ENCODE measurements at places on chromosomes 1 and 21.

DNA sequence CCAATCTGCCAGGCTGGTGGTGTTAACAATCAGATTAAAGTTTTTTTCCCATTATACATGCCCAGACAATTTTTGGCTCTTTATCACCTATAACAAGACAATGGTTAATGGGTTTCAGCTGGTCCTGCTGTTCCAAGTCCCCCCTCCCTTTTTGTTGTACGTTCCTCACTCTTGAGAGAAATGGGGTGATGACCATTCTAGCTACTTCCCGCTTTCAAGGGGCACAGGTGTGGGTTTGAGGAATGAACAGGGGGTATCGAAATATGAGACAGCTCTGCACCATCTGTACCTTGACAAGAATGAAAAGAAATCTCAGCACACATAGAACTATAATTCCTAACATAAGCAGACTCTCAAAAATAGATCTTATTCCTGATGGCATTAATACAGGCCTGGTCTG lies 326.8 kb downstream of the PTPRU start:
- no peak for DNase-seq

DNA sequence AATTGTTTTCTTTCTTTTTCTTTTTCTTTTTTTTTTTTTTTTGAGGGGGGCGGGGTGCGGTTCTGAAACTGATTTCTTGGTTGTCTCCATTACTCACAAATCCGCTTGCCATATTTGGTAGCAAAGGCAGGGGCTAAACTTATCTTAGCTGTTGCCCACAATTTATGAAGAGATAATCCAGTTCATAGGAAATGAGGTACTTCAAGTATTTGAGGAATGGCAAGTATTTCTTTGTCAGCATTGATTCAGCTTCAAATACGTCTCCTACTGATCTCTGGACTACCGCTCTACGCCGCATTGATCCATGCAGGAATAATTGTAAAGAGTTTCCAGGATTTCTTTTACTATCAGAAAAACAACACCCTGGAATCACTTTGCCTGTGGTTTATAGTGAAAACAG lies 289.2 kb upstream of the DPYD start:
- DNase-seq, result no peak

DNA sequence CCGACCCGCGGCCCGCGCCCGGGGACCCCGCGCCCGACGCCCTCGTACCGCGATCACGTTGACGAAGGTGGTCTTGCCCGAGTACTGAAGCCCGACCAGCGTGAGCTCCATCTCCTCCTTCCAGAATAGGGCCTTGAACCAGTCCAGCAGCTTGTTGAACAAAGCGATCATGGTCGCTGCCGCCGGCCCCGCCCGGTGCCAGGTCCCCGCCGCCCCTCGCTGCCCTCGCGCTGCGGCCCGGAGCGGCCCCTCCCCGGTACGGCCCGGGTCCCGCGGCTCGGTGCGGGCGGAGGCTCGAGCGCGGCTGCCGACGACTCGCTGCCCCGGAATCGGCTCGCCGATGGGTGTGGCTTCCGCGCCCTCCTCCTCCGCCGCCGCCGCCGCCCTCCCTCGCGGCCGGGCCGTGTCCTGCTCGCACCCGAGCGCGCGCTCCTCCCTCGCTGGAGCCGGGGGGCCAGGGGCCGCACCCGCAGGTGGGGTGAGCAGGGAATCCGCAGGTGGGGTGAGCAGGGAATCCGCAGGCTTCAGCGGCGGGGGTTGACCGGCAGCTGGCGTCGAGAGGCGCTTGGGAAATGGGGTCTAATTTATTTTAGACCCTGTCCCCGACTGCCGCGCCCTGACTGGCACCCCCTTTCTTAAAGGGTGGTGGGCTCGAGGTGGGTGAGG lies at the start of gene ARL8A:
TSS of gene ARL8A (minus strand) at position 336 of the 666 bp plus-strand sequence. CDS start at position 171, 165 bp downstream.
- peak; percentile 53 for DNase-seq

GRCh38 chr1:23577056-23578004 lies 18.0 kb upstream of the ID3 start:
- no peak for DNase-seq

- DNase-seq, result peak; percentile 57
Measured at GRCh38 chr1:160101037-160101716, 2.8 kb upstream of the IGSF8 start.

GRCh38 chr1:9363061-9363471 lies 70.4 kb downstream of the SPSB1 start:
- no peak for DNase-seq

- no peak for DNase-seq
Measured at GRCh38 chr1:224205438-224205840, 22.4 kb downstream of the DEGS1 start.

DNA sequence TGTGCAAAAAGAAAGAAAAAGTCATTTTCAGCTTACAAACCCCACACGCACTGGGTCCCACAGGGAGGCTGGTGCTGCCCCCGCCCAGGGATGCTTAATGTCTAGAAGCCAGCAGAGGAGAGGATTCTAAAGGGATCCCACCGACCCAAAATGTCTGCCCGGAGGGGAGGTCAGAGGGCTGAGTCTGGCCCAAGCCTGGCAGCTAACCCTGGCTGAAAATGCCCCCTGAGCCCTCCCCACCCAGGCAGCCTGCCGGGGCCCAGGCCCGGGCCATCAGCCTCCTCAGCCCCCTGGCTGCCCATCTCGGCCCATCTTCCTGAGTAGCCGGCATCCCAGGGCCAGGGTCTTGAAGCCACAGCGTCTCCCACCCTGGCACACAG lies 33.5 kb downstream of the ACOT7 start:
- DNase-seq, result no peak

GRCh38 chr1:59292562-59292961 lies 4.3 kb upstream of the FGGY start:
- DNase-seq, result no peak

- DNase-seq, result no peak
Measured at GRCh38 chr1:92797961-92798360, 13.1 kb upstream of the EVI5 start.

GRCh38 chr1:164511001-164511705 lies 47.8 kb upstream of the PBX1 start:
- no peak for DNase-seq

- DNase-seq, result no peak
Measured at GRCh38 chr21:31133243-31133830, 95.1 kb upstream of the KRTAP19-8 start.

GRCh38 chr1:183004141-183004540 lies 19.1 kb upstream of the LAMC1 start:
- no peak for DNase-seq

- no peak for DNase-seq
Measured at GRCh38 chr21:24823247-24823646, 784.0 kb downstream of the MRPL39 start.

GRCh38 chr1:241637604-241638003 lies 2.6 kb downstream of the CHML start:
- no peak for DNase-seq

DNA sequence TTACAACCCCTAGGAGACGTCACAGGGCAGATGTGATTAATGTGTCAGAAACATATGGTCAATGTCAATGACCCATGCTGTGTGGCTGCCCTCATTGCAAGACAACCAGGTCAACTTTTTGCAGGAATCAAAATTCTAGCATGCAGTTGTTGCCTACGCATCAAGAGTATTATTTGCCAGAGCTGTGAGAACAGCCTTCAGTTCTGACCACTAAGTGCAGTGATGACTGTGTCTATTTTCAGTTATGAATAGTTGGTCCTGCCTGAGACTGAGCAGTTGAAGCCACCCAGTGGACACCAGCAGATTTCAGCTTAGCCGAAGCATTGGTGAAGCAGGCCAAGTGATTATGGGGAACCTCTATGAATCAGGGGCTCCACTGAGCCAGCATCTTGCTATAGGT lies 47.3 kb downstream of the LYPLAL1 start:
- no peak for DNase-seq

- no peak for DNase-seq
Measured at GRCh38 chr1:42529724-42530181, 66.7 kb downstream of the CCDC30 start.

DNA sequence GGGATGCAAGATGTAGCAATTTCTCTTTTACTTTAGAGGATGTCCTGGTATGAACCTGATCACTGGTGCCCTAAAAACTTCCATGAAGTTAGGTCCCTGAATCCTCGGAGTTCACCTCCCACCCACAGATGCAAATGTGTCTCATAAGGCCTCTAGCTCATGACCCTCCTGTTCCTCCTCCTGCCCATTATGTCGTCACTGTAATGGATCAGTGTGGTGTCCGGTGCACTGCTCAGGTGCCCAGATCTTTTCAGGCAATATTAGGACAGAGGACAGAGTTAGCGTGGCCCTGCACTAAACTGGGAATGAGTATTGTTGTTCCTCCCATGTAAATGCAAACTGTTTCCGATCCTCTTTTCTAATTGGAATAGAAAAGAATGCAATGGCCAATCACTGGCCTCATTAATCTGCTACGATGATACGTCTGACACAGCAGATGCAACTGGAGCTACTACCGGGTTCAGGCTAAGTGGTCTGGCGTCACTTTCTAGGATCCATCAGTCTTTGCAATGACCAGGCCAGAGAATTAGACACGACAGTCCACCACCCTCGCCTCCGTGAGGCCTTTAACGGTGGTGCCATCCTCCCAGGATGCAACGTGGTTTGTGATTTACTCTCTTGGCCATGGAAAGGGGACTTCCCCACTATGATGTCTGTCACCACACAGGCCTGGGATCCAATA lies 3.4 kb upstream of the COL6A2 start:
- DNase-seq, result no peak

- no peak for DNase-seq
Measured at GRCh38 chr1:162305969-162306368, 70.7 kb downstream of the SPATA46 start.

DNA sequence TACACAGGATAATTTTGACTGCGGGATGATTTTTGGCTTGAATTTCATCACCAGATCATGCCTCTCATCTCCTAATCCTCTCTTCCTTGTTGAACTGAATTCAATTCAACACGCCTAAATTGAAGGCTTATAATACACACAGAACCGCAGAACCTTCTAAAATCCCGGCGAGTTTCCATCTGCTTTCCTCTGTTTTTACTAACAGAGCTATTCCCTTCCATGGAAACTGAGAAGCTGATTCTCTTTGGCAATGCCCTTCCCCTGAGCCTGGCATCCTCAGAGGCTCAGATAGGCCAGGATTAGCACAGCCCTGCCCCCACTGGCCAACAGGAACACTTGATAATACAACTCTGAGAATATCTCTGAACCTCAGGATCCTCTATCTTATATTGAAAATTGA lies 130.2 kb downstream of the CAPN8 start:
- DNase-seq, result no peak

- no peak for DNase-seq
Measured at GRCh38 chr21:39670701-39671100, 58.0 kb downstream of the B3GALT5 start.

GRCh38 chr1:239843541-239843940 lies 248.1 kb upstream of the FMN2 start:
- DNase-seq, result no peak

GRCh38 chr1:167629681-167630567 lies at the start of gene RCSD1:
TSS of gene RCSD1 (plus strand) at chr1:167630232. CDS start at chr1:167630424, 192 bp downstream.
- DNase-seq, result peak; percentile 42

DNA sequence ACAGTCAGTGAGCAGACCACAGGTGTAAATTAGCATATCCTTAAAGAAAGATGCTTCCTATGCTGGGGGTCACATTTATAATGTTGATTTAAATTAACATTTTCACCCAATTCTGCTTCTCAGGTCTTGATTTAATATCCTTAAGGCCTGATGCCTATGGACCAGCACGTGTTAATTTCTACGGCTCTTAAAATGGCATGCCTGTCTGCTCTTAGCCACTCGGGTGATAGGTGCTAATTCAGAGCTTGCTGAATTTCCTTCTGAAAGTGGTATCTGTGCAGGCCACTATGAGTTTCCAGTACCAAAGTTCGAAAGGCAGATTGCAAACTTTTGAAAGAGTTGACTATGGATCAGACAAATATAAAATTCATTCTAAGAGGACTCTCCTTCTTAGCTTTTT lies 487.4 kb upstream of the ADGRL2 start:
- no peak for DNase-seq

GRCh38 chr1:44084998-44085675 lies 33.5 kb upstream of the KLF17 start:
- DNase-seq, result no peak

- DNase-seq, result no peak
Measured at GRCh38 chr1:45383191-45383590, 43.0 kb upstream of the MUTYH start.

GRCh38 chr1:51768971-51769588 lies 109.4 kb downstream of the NRDC start:
- no peak for DNase-seq

- no peak for DNase-seq
Measured at GRCh38 chr1:213176341-213176740, 125.3 kb downstream of the RPS6KC1 start.

- no peak for DNase-seq
Measured at GRCh38 chr1:3668585-3669300, 16.4 kb downstream of the TP73 start.

DNA sequence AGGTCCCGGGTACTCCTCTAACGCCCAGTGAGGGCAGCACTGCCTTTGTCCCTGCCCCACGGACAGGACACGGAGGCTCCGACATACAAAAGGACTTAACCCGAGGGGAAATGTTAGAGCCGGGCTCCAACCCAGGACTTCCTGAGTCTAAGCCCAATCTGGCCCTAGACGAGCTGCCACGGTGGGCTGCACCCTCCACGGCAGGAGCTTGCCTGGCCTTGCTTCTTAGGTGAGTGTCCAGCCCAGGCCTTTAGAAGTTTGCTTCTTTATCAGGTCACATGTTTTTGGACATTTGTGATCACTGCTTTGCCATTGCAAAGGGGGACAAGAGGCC lies 11.0 kb upstream of the TMEM200B start:
- DNase-seq, result no peak

- DNase-seq, result no peak
Measured at GRCh38 chr1:238191170-238191569, 300.4 kb upstream of the ZP4 start.

DNA sequence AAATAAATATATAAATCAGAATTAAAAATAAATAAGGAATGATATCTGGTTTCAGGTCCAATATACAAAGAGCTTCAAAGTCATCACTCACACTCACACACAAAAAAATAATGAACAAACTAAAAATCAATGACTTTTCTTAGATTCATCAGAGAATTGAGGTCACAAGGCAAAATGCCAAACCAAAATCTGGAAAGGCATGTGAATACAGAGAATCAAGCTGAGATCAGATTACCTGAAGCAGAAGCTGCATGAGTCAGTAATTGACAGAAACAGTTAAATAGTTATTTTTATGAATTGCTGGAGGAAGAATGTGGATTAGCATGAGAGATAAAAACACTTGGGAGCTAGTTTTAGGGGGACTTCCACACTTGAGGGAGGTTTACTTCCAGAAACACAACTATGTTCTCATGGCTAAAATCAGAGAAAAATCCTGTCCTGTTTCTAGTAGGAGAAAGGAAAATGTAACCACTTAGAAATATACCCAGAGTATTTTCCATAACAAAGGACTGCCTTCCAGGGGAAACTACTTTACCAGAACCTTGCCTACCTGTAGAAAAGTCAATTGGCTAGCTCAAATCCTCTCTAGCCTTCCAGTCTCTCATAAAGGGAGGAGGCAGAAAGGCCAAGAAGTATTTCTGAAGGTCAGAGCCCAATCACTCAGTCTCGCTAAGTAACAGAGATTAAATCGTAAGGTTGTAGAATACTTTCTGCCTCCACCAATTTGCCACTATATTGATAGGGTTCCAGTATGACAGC lies 536.6 kb upstream of the NR5A2 start:
- DNase-seq, result no peak
